ENCODE measurements at places on chromosomes 11 and 22. TPM values are rescaled to one million over a fixed set of nuclear protein-coding genes. Genes with fewer than 3 reads are reported as not detected.

GRCh38 chr11:3231550-3231850 is 717 bp downstream of the MRGPRE start:
- no peaks in the 10 kb centered on the region for H3K4me1 ChIP-seq
- H3K27me3 ChIP-seq = no peaks in the 10 kb centered on the region
- no peak overlapping the region for H3K4me3 ChIP-seq
- H3K27ac ChIP-seq = no peak overlapping the region
- H3K36me3 ChIP-seq = no peaks in the 10 kb centered on the region
- no peak for DNase-seq

DNA sequence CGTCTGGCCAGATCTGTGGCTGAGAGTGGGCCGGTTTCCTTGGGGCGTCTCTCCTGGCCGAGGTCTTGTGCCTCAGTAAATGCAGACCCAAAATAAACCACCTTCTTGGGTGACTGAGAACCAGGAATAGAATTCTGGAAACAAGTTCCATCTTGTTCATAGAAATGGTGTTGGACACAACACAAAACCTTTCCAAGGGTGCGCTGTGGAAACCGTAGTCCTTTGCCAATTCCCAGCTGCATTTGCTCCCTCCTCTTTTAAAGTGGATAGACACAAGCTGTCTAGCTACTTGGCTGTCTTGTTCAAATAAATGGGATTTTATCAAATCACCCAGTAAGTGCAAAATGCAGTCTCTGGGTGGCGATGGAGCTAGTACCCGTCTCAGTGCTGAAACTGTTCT is 300.2 kb downstream of the SHANK2 start:
- DNase-seq = no peak
- H3K27ac ChIP-seq = no peak overlapping the region
- peaks cover 2% of the 10 kb centered on the region for H3K36me3 ChIP-seq
- no peaks in the 10 kb centered on the region for H3K4me1 ChIP-seq

DNA sequence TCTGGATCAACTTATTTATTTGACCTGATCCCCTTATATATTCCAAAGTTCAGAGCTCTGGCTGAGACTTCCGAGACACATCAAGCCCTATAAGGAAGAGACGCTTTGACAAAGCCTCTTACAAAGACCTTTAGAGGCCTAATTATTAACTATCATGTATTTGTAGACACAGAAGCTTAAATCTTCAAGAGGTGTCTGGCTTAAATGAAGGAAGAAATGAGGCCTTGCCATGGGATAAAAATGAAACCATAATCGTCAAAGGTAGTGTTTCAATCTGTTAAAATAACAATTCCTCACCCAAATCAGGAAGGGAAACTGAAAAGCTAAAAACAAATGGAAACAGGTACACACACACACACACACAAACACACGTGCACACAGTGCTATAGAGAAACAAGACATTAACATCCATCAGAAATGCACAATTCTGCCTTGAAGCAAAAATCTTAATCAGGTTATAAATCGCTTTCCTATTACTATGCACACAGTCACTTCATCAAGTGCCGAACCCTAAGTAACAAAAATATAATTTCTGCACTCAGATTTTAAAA is 50.2 kb downstream of the PITPNB start:
- no peak overlapping the region for H3K4me3 ChIP-seq
- no peak for DNase-seq
- H3K4me1 ChIP-seq = peaks cover 42% of the 10 kb centered on the region
- H3K27ac ChIP-seq = peak overlapping the region; percentile 13
- peaks cover 42% of the 10 kb centered on the region for H3K36me3 ChIP-seq

GRCh38 chr22:42855211-42855610 is 1.9 kb downstream of the ARFGAP3 start:
- no peak for DNase-seq
- peaks cover 9% of the 10 kb centered on the region for H3K4me1 ChIP-seq

- peaks cover 2% of the 10 kb centered on the region for H3K27me3 ChIP-seq
- no peaks in the 10 kb centered on the region for H3K36me3 ChIP-seq
- no peaks in the 10 kb centered on the region for H3K4me1 ChIP-seq
- DNase-seq = no peak
- H3K27ac ChIP-seq = no peak overlapping the region
- no peak overlapping the region for H3K4me3 ChIP-seq
These were observed 134.8 kb downstream of the DSCAML1 start for GRCh38 chr11:117662255-117662654.

Gene LGALS12
- total RNA-seq = not detected

DNA sequence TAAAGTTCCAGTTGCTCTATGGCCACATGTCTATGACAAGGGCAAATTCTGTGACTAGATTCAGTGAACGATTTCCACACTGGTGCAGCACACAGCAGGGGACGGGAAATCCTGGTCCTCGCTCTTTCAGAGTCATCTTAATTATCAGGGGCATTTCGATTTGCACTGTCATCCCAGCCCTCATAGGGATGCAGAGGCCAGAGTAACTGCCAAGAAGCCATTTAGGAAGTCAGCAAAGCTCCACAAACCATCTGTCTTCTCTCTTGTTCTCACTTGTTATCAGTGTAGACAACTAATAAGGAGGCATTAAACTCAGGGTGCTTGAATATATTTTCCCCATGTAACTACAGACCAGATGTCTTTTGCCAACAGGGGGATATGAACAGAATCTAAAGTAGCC is 151.7 kb downstream of the STK33 start:
- DNase-seq = no peak
- H3K4me3 ChIP-seq = no peak overlapping the region
- no peaks in the 10 kb centered on the region for H3K4me1 ChIP-seq
- no peaks in the 10 kb centered on the region for H3K36me3 ChIP-seq
- H3K27ac ChIP-seq = no peak overlapping the region

DNA sequence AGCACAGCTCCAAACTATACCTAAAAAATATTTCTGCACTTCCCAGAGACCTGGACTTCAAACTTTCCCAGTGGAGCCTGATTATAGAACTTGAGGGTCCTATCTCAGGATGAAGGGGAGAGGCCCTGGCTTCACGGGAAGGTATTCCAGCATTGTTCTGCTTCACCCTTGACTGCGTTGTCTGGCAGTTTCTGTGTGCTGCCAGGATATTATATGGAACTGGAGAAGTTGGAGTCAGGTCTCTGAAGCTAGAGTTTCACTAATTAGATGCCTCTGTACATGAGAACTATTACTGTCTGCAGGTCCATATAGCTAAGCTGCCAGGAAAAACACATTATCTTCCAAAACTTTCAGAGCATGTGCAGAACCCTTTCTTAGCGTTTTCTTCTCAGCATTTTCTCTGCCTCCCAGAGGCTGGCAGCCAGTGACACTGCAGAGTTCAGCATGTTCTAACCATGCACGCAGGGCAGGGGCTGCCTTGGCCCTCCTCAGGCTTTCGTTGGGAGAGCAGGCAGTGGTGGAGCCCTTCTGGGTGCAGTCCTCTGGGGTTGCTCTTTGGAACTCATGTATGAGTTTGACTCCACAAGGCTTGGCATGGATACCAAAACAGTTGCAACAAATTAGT is 99.3 kb downstream of the CWC15 start:
- H3K4me1 ChIP-seq = peaks cover 23% of the 10 kb centered on the region
- no peaks in the 10 kb centered on the region for H3K36me3 ChIP-seq
- no peak overlapping the region for H3K27ac ChIP-seq

- H3K36me3 ChIP-seq = peaks cover 2% of the 10 kb centered on the region
- no peak for DNase-seq
- no peaks in the 10 kb centered on the region for H3K27me3 ChIP-seq
- H3K4me3 ChIP-seq = no peak overlapping the region
These were observed 6.4 kb upstream of the TSSC4 start for GRCh38 chr11:2393941-2394817.

Gene GALR3
- not detected for total RNA-seq

Gene CREB3L1
- total RNA-seq = 0.12 TPM

DNA sequence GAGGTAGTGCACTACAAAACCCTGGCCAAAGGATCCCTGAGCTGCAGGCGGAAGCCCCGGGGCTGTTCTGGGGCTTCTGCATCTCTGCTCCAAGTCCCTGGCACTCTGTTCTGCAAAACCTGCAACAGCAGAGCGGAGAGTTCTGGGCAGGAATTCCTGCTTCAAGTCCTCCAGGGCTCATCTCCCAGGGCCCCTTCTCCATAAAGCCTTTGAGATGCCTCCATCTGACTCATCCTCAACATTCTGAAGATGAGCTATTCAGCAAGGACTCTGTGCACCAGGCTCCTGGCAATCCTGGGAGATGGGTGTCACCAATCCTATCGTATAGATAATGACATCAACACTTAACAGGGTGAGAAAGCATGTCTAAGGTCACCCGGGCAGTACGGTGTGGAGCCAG is 19.3 kb downstream of the SYN3 start:
- H3K4me1 ChIP-seq = no peaks in the 10 kb centered on the region
- H3K4me3 ChIP-seq = no peak overlapping the region
- no peak overlapping the region for H3K27ac ChIP-seq
- DNase-seq = no peak
- peaks cover 11% of the 10 kb centered on the region for H3K27me3 ChIP-seq
- H3K36me3 ChIP-seq = no peaks in the 10 kb centered on the region

- peak overlapping the region; percentile 86 for H3K4me3 ChIP-seq
- no peaks in the 10 kb centered on the region for H3K27me3 ChIP-seq
- peaks cover 7% of the 10 kb centered on the region for H3K36me3 ChIP-seq
These were observed 117.3 kb upstream of the GRK3 start for GRCh38 chr22:25447067-25447685.

DNA sequence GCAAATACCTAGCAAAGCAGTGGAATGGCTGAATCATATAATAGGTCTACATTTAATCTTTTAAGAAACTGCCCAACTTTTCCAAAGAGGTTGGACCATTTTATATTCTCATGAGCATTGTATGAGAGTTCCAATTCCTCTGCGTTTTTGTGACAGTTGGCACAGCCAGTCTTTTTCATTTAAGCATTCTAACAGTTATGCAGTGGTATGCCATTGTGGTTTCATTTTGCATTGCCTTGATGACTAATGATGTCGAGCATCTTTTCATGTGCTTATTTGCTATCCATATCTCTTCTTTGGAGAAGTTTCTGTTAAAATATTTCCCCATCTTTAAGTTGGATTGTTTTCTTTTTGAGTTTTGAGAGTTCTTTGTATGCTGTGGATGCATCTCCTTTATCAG is 38.7 kb downstream of the EIF3F start:
- H3K4me3 ChIP-seq = no peak overlapping the region
- H3K4me1 ChIP-seq = no peaks in the 10 kb centered on the region

Measured in activated naive CD4-positive, alpha-beta T cell treated with anti-CD3 and anti-CD28 coated beads for 36 hours (primary cell).